ENCODE measurements at places on chromosomes 5 and 9. TPM values are rescaled to one million over a fixed set of nuclear protein-coding genes. Genes with fewer than 3 reads are reported as not detected.

The NUTM2G gene
- total RNA-seq: not detected

The PDLIM4 gene
- total RNA-seq: 15.4 TPM

The LOX gene
- total RNA-seq: 8.7 TPM

The SPATA6L gene
- 7.1 TPM for total RNA-seq

The FAM78A gene
- not detected for total RNA-seq

The SHISAL2B gene
- not detected for total RNA-seq

The TERT gene
- 2.3 TPM for total RNA-seq

The FAM221B gene
- total RNA-seq: not detected

The GCNT4 gene
- total RNA-seq: 4.5 TPM

The NRG2 gene
- total RNA-seq: 3.1 TPM

The PLCXD3 gene
- not detected for total RNA-seq

The AP3B1 gene
- 65.8 TPM for total RNA-seq

The FREM1 gene
- total RNA-seq: not detected

The FOXD4L6 gene
- 0.28 TPM for total RNA-seq

The DIRAS2 gene
- total RNA-seq: 1.7 TPM

The GRM6 gene
- total RNA-seq: not detected

The CRB2 gene
- not detected for total RNA-seq

The IFNA2 gene
- not detected for total RNA-seq

The C5orf63 gene
- 11.0 TPM for total RNA-seq

The LHX6 gene
- not detected for total RNA-seq

The ZDHHC11 gene
- 53.7 TPM for total RNA-seq

The ARHGAP26 gene
- total RNA-seq: 112 TPM

The TMC1 gene
- not detected for total RNA-seq
